Aorta (tissue), 5 donors: ENCODE measurements at places on chromosomes 1 and 21. TPM values are rescaled to one million over a fixed set of nuclear protein-coding genes. Genes with fewer than 3 reads are reported as not detected.

The TMEM52 gene
- not detected for total RNA-seq

The YRDC gene
- total RNA-seq = 10.2 TPM

The KRTAP10-6 gene
- total RNA-seq = not detected

GRCh38 chr1:152448095-152448494, 34.0 kb upstream of the CRNN start:
- no peaks in the 10 kb centered on the region for H3K4me1 ChIP-seq
- H3K4me3 ChIP-seq = no peak overlapping the region
- H3K36me3 ChIP-seq = no peaks in the 10 kb centered on the region

DNA sequence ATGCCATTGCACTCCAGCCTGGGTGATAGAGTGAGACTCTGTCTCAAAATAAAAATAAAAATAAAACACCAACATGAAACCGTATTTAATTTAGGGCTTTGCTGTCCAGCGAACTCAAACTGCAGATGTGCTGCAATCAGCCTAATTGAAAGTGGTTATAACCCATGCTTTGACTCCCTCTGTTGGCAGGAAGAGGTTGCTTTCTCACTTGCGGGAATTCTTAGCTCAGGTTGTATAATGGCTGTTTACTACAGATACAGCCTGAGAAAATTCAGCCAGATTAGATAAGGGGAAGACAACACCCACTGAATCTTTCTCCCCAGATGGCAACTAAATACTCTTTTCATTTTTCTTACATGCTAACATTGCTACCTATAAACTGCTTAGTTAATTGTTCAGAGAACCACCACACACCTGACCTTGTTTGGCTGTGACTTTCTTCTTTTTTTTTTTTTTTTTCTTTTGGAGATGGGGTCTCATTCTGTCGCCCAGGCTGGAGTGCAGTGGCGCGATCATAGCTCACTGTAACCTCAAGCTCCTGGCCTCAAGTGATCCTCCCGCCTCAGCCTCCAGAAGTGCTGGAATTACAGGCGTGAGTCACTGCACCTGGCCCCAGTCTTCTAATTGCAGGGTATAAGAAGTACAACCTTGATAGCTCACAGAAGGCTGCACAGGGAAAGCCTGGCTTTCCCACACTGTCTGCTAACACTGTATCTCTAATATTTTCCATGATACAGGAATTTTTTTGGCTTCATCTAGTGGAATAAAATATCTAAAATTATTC, 34.6 kb downstream of the DNTTIP2 start:
- no peak for DNase-seq
- H3K27ac ChIP-seq = peak overlapping the region; percentile 16
- no peaks in the 10 kb centered on the region for H3K4me1 ChIP-seq
- no peaks in the 10 kb centered on the region for H3K27me3 ChIP-seq
- H3K4me3 ChIP-seq = no peak overlapping the region

DNA sequence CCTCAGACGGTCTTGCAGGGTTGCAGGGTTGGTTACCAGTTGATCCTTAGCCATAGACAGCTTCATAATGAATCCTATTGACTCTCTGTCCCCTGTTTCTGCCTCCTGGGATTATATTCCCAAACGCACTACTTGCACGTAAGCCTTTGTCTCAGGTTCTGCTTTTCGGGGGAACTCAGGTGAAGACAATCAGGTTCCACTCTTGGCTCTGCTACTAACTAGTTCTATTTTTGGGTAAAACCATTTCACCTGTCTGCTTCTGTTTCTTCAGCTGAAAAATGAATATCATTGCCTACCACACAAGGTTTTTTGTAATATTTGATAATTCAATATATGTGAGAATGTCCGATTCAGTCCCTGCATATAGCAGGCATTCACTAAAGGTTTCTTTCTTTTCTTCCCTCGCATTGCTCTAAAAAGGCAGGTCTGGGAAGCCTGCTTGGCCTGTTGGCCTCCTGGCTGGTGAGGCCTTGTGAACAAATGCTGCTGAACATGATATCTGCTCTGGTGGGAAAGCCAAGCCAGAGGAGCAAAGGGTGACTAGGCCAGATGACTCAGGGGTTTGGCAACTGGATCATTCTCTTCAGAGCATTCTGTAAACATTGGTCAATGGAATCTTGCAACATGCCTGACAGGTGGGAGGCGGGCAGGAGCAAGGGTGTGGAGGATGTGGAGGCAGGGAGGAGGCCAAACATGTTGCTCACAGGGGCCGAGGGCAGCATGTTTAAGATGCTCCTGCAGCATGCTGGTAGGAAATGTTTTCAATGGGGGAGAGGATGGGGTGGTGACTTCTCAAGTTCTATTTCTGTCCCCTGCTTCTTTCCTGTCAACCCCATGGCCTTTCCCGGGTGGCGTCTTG, 23.8 kb downstream of the IER5 start:
- DNase-seq = peak; percentile 88
- no peaks in the 10 kb centered on the region for H3K27me3 ChIP-seq
- peak overlapping the region; percentile 50 for H3K27ac ChIP-seq

DNA sequence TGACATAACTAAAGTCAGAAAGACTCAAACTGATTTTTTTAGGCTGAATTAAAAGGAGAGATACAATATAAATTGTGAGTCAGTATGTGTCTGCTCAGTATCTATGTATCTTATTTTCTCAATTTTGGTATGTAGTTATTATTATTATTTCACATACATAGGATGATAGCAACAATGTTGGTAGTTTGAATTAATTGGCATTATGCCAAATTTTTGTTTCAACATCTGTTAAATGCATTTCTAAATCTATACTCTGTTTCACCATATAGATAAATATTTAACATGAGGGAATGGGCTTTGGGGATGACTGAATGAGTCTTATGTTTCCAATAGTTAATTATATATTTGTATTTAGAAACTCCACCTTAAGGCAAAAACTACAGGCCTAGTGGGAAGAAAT, 12.6 kb upstream of the HMCN1 start:
- H3K27ac ChIP-seq = no peak overlapping the region
- H3K4me3 ChIP-seq = no peak overlapping the region
- no peak for DNase-seq
- H3K4me1 ChIP-seq = no peaks in the 10 kb centered on the region
- H3K36me3 ChIP-seq = no peaks in the 10 kb centered on the region
- H3K27me3 ChIP-seq = no peaks in the 10 kb centered on the region

DNA sequence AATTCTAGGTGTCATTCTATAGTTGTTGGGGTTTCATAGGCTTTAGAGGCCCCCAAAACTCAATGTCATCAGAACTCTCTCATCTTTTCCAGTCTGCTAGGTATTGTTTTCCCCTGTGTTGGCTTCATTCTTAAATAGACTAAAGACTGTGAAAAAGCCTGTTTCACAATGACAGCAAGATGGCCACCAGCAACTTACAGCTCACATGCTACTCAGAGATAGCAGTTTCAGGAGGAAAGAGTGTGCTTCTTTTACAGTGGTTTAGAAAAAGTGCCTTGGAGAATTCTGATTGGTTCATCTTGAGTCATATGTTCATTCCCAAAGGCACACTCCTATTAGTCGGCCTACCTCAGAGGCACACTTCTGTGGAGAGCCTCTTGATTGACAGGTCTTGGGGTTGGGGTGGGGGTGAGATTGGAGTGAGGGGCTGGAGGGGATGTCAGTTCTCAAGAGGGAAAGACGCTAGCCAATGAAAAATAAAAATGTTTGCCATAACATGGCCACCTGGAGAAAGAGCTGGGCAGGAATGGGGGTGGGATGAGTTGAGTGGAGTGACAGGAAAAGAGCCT, 8.5 kb downstream of the IL23R start:
- no peaks in the 10 kb centered on the region for H3K27me3 ChIP-seq
- no peaks in the 10 kb centered on the region for H3K4me1 ChIP-seq
- H3K27ac ChIP-seq = no peak overlapping the region
- DNase-seq = no peak

GRCh38 chr1:226223157-226223785, at the start of gene MIXL1:
Gene MIXL1, plus strand, starts transcription at chr1:226223664. Its CDS starts 18 bp downstream, at chr1:226223682.
- no peak within 1 kb of the TSS for H3K27ac ChIP-seq
- DNase-seq = no peak
- H3K4me1 ChIP-seq = no peaks in the 10 kb centered on the region
- H3K36me3 ChIP-seq = no peaks in the 10 kb centered on the region
- no peaks in the 10 kb centered on the region for H3K27me3 ChIP-seq

- no peaks in the 10 kb centered on the region for H3K27me3 ChIP-seq
- no peaks in the 10 kb centered on the region for H3K4me1 ChIP-seq
- no peak overlapping the region for H3K27ac ChIP-seq
- H3K36me3 ChIP-seq = no peaks in the 10 kb centered on the region
- DNase-seq = no peak
Measured at GRCh38 chr1:89523572-89524368, 859 bp upstream of the LRRC8B start.

DNA sequence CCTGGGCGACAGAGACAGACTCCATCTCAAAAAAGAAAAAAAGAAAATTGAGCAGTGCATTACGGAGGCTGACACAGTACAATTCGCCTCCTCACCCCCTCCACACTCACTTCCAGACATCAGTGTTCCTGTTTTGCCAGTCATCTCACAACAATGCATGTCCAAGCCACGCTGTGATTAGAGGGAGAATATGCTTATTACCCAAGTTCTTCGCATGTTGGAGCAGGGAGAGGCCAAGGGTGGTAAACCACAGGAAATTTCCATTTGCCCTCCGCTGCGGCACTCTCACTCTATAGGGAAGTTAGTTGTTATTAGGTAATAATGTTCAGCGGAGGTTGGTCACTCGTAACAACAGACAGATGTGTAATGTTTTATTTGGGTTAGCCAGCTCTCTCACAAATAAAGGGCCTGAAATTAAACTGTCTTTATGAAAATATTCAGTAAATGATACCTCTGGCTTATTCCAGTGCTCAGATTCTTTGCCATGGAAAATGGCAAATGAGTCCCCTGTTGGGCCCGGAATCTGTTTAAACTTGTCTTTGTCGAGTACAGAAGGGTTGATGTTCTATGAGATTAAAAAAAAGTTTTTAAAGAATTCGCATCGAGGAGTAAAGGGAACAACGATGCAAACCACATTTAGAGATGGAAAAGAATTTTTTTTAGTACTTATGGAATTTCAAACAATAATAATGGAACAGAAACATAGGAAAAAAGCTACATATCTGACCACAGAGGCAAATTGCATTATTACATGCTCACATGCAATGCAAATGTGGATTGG, 33.1 kb downstream of the KCNJ15 start:
- no peaks in the 10 kb centered on the region for H3K4me1 ChIP-seq
- DNase-seq = peak; percentile 69

DNA sequence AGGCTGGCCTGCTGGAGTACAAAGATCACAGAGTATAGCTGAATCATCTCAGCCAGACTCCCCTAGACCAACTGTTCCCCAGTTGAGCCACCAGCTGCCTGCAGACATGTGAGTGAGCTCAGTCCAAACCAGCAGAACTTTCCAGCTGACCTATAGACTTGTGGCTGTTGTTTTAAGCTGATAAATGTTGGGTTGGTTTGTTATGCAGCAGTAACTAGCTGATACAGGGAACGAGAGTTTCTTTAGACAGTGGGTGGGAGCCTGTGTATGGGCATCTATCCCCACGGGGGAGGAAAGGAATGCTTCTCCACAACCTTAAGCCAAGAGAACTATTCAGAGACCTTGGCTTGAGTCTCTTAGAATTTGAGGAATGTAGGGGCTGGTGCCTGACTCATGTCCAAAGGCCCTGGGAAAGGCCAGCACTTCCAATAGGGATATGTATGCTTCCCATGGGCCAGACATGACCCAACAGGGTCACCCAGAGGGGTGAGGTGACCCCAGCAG, 30.1 kb downstream of the SLC1A7 start:
- no peak for DNase-seq
- no peaks in the 10 kb centered on the region for H3K36me3 ChIP-seq
- H3K4me1 ChIP-seq = no peaks in the 10 kb centered on the region
- H3K4me3 ChIP-seq = no peak overlapping the region
- no peak overlapping the region for H3K27ac ChIP-seq
- H3K27me3 ChIP-seq = no peaks in the 10 kb centered on the region

- no peak for DNase-seq
- H3K4me1 ChIP-seq = no peaks in the 10 kb centered on the region
- no peaks in the 10 kb centered on the region for H3K27me3 ChIP-seq
- H3K27ac ChIP-seq = no peak overlapping the region
- no peaks in the 10 kb centered on the region for H3K36me3 ChIP-seq
Measured at GRCh38 chr1:186875896-186876835, 47.4 kb downstream of the PLA2G4A start.

GRCh38 chr1:53362270-53362669, 34.4 kb upstream of the LRP8 start:
- peak; percentile 2 for DNase-seq
- no peak overlapping the region for H3K4me3 ChIP-seq
- H3K36me3 ChIP-seq = no peaks in the 10 kb centered on the region
- no peak overlapping the region for H3K27ac ChIP-seq

- H3K4me3 ChIP-seq = no peak overlapping the region
- H3K27me3 ChIP-seq = no peaks in the 10 kb centered on the region
- H3K4me1 ChIP-seq = peaks cover 7% of the 10 kb centered on the region
- H3K27ac ChIP-seq = no peak overlapping the region
- H3K36me3 ChIP-seq = peaks cover 7% of the 10 kb centered on the region
- DNase-seq = no peak
Measured at GRCh38 chr1:10104834-10105233, 72.1 kb downstream of the UBE4B start.

- no peaks in the 10 kb centered on the region for H3K36me3 ChIP-seq
- DNase-seq = no peak
- no peaks in the 10 kb centered on the region for H3K4me1 ChIP-seq
- H3K27ac ChIP-seq = no peak overlapping the region
Measured at GRCh38 chr1:10839188-10839770, 42.8 kb upstream of the CASZ1 start.

DNA sequence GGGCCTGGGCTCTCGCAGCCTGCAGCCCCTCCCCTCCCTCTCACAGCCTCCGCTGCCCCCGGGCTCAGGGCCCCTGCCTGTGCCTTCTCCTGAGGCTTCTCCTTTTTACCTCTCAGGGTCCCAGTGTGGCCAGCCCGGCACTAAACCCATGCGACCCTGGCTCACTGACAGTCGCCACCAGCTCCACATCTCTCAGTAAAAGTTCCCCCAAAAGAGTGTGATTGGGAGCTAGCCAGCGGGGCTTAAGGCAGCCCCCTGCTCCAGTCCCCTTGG, 26.6 kb downstream of the PDE9A start:
- no peak overlapping the region for H3K27ac ChIP-seq
- no peaks in the 10 kb centered on the region for H3K27me3 ChIP-seq
- no peak for DNase-seq
- H3K36me3 ChIP-seq = no peaks in the 10 kb centered on the region
- H3K4me1 ChIP-seq = no peaks in the 10 kb centered on the region
- no peak overlapping the region for H3K4me3 ChIP-seq

DNA sequence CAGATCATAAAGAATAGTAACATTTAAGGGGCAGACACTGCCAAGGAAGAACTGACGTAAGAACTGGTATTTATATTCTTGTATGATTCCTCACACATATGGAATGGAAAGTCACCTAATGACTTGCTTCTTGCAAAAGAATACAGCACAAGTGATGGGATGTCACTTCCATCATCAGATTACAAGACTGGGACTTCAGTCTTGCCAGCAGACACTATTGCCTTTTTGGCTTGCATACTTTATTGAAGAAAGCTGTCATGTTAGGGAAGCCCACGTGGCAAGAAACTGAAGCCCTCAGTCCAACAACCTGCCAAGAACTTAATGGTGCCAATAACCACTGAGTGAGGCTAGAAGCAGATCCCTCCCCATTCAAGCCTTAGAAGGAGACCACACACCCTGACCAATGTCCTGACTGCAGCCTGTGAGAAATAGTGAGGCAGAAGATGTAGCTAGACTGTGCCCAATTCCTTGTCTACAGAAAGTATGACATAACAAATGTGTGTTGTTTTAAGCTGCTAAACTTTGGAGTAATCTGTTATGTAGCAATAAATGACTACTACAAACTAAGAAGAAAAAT, 12.0 kb downstream of the EGLN1 start:
- no peak overlapping the region for H3K4me3 ChIP-seq
- DNase-seq = no peak
- peaks cover 10% of the 10 kb centered on the region for H3K4me1 ChIP-seq
- no peaks in the 10 kb centered on the region for H3K27me3 ChIP-seq
- H3K36me3 ChIP-seq = no peaks in the 10 kb centered on the region
